Activated CD8-positive, alpha-beta memory T cell treated with anti-CD3 and anti-CD28 coated beads for 4 hours (primary cell): ENCODE measurements at places on chromosomes 12 and 14.

DNA sequence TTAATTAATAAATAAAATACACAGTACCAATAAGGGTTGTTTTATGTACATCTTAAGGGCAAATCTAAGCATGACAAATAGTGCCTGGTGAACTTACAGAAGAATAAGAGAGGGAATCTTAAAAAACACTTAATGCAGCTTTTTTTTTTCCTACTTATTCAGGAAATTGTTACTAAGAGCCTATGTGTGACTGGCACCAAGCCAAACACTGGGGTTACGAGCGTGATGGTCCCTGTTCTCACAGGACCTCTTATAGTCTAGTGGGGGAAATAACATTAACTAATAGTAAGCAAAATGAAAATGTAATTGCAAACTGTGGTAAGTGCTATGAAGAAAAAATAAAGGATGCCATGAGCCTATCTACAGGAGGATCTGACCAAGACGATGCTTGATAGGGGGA is 53.6 kb downstream of the RTN1 start:
- no peak for DNase-seq

DNA sequence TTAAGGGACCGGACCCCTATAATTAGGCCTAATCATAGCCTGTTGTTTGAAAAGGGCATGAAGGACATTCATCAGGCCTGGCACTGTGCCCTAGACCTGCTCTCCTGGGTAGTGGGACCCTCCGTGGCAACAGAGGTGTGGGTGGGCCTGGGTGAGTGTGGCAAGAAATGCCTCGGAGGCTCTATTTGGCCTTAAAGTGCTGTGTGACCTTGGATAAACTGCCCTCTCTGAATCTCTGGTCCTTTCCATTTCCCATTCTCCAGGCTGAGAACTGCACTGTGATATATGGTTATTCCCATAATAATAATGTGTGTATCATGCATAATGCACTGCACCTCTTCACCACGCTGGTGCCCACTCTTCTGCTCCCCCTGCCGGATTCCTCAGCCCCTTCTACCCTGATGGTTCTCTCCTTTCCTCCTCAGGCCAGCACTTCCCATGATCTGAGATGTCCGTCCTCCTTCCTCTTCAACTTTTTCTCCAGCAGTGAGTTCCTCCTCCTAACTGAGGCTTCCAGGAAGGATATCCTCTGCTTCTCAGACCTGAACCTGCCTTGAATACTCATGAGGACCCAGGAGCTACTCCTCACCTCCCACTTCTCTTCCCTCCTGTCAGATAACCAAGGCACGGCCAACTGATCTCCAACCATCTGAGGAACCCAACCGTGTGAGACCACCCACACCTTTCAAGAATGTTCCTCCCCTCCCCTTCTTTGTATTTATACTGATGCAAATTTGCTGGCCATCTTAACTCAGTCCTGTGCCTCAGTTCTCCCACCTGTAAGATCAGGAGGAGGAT is 111.0 kb upstream of the PZP start:
- no peak for DNase-seq

DNA sequence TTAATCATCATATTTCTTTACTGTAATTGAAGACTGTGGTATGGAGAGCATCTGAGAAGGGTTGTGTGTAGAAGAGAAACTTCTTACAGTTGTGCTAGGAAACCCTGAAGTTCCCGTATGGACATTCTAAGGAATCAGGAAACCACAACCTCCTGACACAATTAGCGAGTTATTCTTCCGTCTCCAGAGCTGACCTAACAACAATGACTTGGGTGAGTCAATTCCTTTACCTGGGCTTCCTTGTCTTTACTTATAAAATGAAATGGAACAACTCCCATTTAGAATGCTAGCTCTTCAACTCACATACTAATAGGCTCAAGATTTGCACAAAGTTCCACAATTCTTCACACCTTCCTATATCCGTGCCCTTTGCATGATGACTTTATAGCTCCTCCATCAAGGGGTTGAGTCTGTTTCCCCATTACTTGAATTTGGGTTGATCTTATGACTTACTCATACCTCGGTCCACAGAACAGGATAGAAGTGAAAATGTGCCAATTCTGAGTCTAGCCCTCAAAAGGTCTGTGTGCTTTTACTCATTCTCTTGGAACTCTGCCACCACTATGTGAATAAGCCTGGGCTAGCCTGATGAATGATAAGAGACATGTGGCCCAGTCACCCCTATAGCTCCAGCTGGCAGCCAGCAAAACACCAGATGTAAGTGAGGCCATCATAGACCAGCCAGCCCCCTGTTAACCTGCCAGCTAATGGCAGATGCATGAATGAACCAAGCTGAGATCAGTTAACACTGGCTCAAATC is 459.4 kb downstream of the ETNK1 start:
- no peak for DNase-seq

GRCh38 chr14:57078054-57078453 is 190.7 kb downstream of the EXOC5 start:
- DNase-seq = no peak

DNA sequence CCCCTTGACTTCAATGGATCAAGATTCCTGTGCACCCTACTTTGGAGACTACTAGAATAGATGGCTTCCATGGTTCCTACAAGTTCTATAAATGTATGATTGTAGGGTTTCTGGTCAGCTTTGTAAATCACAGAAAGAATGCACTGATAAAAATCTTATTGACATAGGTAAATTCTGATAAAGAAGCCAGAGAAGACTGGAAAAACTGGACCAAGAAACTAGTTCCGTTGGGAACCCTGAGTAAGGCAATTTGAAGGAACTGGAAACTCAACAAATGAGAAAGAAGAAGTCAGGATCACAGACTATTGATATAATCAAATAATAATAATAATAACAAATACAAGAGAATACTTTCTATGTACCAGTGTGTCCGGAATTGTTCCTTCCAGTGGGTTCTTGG is 15.4 kb upstream of the MGST1 start:
- no peak for DNase-seq

GRCh38 chr12:103382736-103383346 is 112.9 kb downstream of the C12orf42 start:
- no peak for DNase-seq

DNA sequence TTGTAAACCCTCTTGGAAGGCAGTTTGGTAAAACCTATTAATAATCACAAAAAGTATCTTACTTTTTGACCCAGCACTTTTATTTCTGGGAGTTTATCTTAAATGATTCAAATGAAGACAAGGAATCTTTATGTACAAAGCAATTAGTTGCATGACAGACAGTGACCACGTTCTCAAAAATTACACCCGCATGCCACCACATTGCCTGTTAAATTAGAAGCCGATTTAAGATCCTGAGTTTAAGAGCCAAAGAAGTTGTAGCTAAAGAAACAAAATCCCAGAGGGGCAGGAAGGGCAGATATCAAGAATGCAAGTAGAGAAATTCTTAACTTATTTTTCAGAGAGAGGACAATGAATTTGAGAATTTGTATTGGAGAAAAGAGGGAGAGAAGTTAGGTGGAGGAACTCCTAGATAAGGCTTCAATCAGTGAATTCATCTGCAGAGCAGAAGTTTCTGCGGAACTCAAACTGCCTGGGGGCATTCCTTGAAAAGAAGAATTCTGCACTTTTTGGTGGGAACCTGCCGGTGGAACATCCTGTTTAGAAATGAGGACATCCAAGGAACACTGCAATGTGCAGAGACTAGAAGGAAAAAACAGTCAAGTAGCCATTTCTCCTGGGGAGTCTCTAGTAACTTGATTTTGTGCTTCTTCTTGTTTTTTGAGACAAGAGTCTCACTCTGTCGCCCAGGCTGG is 1.1 kb upstream of the RIOX1 start:
- no peak for DNase-seq

- no peak for DNase-seq
Measured at GRCh38 chr12:48985475-48985897, 7.4 kb downstream of the WNT1 start.

GRCh38 chr12:61525331-61525730 is 734.9 kb upstream of the USP15 start:
- no peak for DNase-seq

DNA sequence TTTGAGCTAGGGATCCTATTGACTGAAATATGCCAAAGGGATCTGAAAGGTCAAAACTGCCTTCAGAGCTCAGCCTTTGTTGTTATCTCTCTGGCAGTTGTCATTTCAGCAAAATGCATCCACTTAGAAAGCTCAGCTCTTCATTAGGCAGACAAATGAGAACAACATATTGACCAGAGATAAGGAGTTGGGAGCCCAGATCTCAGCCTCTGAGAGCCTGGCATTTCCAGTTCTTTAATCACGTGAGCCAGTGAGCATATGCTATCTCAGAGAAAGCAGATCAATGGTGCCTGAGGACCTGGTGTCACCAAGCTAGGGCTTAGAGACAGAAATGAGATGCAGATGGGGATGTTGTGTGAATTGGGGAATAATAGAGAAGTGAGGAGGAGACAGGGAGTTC is 101.1 kb downstream of the DAD1 start:
- DNase-seq = no peak

- no peak for DNase-seq
Measured at GRCh38 chr14:87940894-87941293, 52.1 kb downstream of the GALC start.

- no peak for DNase-seq
Measured at GRCh38 chr14:102479777-102480176, 29.8 kb downstream of the ANKRD9 start.

DNA sequence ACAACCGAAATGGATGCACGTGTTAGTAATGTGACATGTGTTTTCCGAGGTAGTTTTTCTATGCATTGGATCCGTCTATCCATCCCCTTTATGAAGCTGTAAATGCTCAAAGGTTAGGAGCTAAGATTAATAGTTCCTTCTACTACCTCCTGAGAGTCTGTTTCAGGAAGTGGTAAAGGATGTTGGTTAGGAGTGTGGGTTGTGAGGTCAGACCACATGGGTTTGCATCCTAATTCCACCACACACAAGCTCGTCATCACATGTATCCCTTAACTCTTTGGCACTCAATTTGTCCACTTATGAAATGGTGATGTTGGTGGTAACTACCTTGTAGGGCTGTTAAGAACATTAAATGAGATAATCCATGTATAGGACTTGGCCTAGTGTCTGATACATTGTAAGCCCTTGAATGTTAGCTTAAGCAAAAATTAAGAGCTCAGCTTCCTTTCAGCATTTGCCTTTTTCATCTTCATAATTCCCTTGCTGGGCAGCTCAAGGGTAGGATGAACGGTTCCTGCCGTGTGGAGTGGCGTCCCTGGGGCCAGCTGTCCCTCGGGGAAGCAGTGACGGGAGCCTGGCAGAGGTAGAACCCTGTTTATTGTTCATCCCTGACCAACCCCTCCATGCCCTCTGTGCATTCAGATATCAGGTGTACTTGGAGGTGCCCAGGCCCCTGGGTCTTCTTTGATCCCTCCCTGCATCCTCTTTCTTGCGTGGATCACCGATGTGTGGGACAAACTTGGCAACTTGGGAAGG is 52.3 kb downstream of the TSPAN9 start:
- DNase-seq = no peak

DNA sequence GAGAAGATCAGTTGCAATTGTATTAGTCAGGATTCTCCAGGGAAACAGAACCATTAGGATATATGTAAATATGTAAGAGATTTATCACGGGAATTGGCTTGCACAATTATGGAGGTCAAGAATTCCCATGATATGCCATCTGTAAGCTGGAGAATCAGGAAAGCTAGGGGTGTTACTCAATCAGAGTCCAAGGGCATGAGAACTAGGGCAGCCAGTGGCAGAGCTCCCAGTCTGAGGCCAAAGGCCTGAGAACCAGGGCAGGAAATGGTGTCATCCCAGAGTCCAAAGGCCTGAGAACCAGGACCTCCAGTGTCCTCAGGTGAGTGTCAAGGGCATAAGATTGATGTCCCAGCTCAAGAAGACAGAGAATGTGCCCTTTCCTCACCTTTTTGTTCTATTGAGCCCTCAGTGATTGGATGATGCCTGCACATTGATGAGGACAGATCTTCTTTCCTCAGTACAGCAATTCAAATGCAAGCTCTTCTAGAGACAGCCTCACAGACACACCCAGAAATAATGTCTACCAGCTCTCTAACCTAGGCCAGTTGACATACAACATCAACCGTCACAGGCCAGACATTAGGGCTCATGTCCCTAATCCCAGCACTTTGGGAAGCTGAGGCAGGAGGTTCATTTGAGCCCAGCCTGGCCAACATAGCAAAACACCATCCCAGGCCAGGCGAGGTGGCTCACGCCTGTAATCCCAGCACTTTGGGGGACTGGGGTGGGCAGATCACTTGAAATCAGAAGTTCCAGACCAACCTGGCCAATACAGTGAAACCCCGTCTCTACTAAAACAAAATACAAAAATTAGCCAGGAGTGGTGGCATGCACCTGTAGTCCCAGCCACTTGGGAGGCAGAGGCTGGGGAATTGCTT is 34.9 kb upstream of the ZNF740 start:
- no peak for DNase-seq

- no peak for DNase-seq
Measured at GRCh38 chr14:104692261-104692938, 3.0 kb downstream of the INF2 start.

GRCh38 chr14:52780893-52781292 is 10.5 kb downstream of the GNPNAT1 start:
- no peak for DNase-seq

DNA sequence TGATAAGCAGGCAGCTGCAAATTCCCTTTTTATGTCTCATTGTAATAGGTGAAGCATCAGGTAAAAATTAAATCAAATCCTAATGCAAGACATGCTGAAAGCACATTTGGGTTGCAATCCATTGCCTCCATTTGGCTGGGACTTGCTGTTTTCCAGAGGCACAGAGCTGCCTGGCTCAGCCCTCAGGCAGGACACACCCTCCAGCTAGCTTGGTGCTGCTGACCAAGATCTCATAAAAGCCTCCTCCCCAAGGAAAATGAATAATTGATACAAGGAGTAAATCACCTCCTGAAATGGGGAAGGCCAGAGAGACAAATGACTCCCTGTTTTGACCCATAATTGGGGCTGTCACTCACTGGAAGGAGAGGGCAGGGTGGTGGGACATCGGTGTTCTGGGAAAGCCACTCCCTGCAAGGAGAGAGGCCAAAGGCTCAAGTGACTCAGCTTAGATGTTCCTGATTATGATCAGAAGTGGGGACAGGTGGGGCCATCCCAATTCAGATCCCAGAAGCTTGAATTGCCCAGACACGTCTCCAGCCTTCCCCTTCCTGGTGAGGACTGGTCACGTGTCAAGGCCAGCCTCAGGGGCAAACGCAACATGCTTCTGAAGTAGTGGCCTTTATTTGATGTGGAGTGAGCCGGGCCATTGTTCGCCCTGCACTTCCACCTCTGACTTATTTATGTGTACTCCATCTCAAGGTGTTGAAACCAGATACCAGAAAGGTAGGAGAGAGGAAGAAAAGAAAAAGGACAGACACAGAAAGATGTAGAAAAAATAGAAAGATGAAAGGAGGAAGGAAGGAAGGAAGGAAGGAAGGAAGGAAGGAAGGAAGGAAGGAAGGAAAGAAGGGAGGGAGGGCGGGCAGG is 773.7 kb downstream of the BCL11B start:
- DNase-seq = no peak

GRCh38 chr14:91997492-91997891 is 42.4 kb downstream of the TRIP11 start:
- no peak for DNase-seq

GRCh38 chr12:13390381-13390861 is 193.9 kb downstream of the EMP1 start:
- DNase-seq = no peak
